ENCODE measurements at places on chromosomes 2 and 18. TPM values are rescaled to one million over a fixed set of nuclear protein-coding genes. Genes with fewer than 3 reads are reported as not detected.

- H3K4me3 ChIP-seq = no peak overlapping the region
- H3K27ac ChIP-seq = no peak overlapping the region
- no peaks in the 10 kb centered on the region for H3K36me3 ChIP-seq
- H3K4me1 ChIP-seq = no peaks in the 10 kb centered on the region
Measured at GRCh38 chr18:53534695-53535094, 689.8 kb downstream of the MBD2 start.

GRCh38 chr2:191478799-191479679, 198.9 kb upstream of the NABP1 start:
- no peaks in the 10 kb centered on the region for H3K4me1 ChIP-seq
- no peak overlapping the region for H3K27ac ChIP-seq
- no peaks in the 10 kb centered on the region for H3K36me3 ChIP-seq
- H3K4me3 ChIP-seq = no peak overlapping the region
- H3K27me3 ChIP-seq = no peaks in the 10 kb centered on the region
- no peak for DNase-seq

- no peaks in the 10 kb centered on the region for H3K27me3 ChIP-seq
- peaks cover 8% of the 10 kb centered on the region for H3K4me1 ChIP-seq
- no peaks in the 10 kb centered on the region for H3K36me3 ChIP-seq
- DNase-seq = no peak
Measured at GRCh38 chr2:190343536-190344275, at the start of gene INPP1. Gene INPP1, plus strand, starts transcription at chr2:190343589. Its CDS starts 16,514 bp downstream, at chr2:190360103.

GRCh38 chr2:14524803-14525080, 107.8 kb upstream of the LRATD1 start:
- no peak overlapping the region for H3K4me3 ChIP-seq
- H3K27me3 ChIP-seq = no peaks in the 10 kb centered on the region
- H3K4me1 ChIP-seq = no peaks in the 10 kb centered on the region

- H3K27ac ChIP-seq = no peak overlapping the region
- no peak overlapping the region for H3K4me3 ChIP-seq
- no peak for DNase-seq
- H3K27me3 ChIP-seq = no peaks in the 10 kb centered on the region
- H3K36me3 ChIP-seq = no peaks in the 10 kb centered on the region
Measured at GRCh38 chr2:221780281-221780688, 208.2 kb upstream of the EPHA4 start.

- no peaks in the 10 kb centered on the region for H3K4me1 ChIP-seq
- DNase-seq = no peak
- H3K27me3 ChIP-seq = no peaks in the 10 kb centered on the region
- no peaks in the 10 kb centered on the region for H3K36me3 ChIP-seq
- no peak overlapping the region for H3K4me3 ChIP-seq
Measured at GRCh38 chr2:109066501-109066900, 62.5 kb upstream of the SH3RF3 start.

DNA sequence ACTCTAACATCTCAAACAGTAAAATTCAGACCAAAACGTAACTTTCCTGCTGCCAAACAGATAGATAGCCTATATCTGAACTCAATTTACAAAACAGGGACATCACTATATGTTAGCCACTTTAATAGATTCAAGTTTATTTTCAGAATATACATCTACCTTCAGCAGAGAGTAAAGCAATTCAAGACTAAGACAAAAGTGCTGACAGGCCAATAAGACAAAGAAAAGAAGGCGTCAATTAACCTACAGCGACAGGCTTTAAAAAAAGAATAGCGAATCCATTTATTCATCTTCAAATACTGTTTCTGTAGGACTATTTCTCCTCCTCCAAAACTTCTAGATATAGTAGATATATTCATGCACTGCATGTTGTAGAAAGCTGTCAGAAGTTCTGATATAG, 333.0 kb downstream of the GRB14 start:
- H3K4me3 ChIP-seq = no peak overlapping the region
- H3K27me3 ChIP-seq = no peaks in the 10 kb centered on the region
- no peaks in the 10 kb centered on the region for H3K36me3 ChIP-seq
- H3K27ac ChIP-seq = no peak overlapping the region
- no peaks in the 10 kb centered on the region for H3K4me1 ChIP-seq

DNA sequence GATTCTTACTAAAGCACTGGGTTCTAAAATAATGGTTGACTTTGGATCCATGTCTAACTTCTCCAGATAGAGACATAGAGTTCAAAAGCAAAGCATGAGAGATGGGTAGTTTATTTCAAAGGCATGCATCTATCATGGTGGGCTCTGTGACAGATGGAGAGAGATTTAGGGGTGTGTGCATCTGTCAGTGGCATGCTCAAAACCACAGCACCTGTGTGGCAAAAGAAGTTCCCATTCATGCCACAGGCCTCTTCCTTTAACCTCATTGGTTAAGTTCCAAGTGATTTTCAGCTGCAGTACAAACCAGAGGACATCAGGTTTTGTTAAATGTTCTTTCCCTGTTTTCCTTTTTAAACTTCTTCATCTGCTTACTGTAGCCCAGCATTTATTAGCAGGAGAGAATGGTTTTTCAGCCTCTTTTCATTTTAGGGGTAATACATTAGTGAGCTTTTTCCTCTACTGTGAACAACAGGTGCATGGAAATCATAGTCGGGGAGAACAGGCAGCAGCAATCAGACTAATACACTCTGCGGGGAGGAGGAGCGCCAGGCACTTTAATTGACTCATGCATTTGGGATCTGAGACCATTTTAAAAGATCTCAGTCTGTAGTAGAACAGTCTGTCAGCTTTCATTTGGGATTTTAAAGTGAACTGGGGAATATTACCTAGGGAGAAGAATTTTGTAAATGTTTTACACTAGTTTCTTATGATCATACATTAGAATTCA, 52.4 kb upstream of the UPP2 start:
- no peak for DNase-seq
- H3K27me3 ChIP-seq = no peaks in the 10 kb centered on the region
- no peaks in the 10 kb centered on the region for H3K4me1 ChIP-seq
- H3K36me3 ChIP-seq = no peaks in the 10 kb centered on the region
- no peak overlapping the region for H3K4me3 ChIP-seq

LYG1 gene
- 0.21 TPM for total RNA-seq

DNA sequence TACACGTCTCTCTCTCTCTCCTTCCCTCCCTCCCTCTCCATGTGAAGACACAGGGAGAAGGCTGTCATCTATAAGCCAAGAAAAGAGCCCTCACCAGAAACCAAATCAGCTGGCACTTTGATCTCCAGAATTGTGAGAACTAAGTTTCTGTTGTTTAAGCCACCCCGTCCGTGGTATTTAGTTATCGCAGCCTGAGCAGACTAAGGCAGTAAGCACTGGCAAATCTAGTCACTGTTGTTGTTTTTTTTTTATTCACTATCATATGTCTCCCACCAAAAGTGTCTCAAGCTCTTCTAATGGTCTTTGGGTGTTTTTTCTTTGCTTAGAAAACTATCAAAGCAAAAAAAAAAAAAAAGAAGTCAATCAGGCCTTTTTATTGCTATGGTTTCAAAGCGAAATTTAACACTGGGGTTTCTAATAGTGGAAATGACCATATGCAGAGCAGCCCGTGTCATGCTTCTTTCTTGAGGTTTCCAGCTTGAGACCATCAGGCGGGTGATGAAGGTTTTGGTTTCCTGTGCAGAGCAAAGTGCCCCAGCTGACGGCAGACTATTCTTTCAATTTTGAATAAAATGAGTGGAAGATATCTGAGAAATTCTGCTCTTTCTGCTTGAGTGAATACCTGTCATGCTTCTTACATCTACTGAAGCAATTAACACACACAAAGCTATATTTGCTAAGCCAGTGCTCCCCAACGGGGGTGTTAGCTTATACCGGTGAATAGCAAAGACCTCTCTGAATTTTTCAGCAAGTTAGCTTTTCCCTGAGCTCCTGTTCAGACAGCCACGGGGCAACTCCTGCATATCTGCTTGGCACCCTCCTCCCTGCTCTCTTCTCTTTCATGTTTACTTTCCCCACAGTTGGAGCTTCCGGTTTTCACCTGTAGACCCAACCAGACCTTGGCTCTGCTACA, 394.1 kb upstream of the ATP5MC3 start:
- peak; percentile 62 for DNase-seq
- no peak overlapping the region for H3K4me3 ChIP-seq
- peaks cover 5% of the 10 kb centered on the region for H3K4me1 ChIP-seq
- no peaks in the 10 kb centered on the region for H3K36me3 ChIP-seq
- H3K27me3 ChIP-seq = no peaks in the 10 kb centered on the region

GRCh38 chr2:9634133-9634532, 3.3 kb upstream of the YWHAQ start:
- no peaks in the 10 kb centered on the region for H3K36me3 ChIP-seq
- no peak overlapping the region for H3K4me3 ChIP-seq

CFAP221 gene
- not detected for total RNA-seq

- H3K4me1 ChIP-seq = 0 out of 2 replicates have a peak, but pooled peaks cover 3% of the 10 kb centered on the region
- no peaks in the 10 kb centered on the region for H3K36me3 ChIP-seq
- H3K27ac ChIP-seq = no peak overlapping the region
- no peak for DNase-seq
- H3K4me3 ChIP-seq = no peak overlapping the region
Measured at GRCh38 chr2:69890881-69891280, 2.9 kb upstream of the SNRNP27 start.

GCG gene
- total RNA-seq = 0.29 TPM

GRCh38 chr2:138213084-138213483, 248.8 kb downstream of the HNMT start:
- H3K36me3 ChIP-seq = no peaks in the 10 kb centered on the region
- H3K4me3 ChIP-seq = no peak overlapping the region
- no peaks in the 10 kb centered on the region for H3K4me1 ChIP-seq
- no peaks in the 10 kb centered on the region for H3K27me3 ChIP-seq
- H3K27ac ChIP-seq = no peak overlapping the region
- DNase-seq = peak; percentile 3

DNA sequence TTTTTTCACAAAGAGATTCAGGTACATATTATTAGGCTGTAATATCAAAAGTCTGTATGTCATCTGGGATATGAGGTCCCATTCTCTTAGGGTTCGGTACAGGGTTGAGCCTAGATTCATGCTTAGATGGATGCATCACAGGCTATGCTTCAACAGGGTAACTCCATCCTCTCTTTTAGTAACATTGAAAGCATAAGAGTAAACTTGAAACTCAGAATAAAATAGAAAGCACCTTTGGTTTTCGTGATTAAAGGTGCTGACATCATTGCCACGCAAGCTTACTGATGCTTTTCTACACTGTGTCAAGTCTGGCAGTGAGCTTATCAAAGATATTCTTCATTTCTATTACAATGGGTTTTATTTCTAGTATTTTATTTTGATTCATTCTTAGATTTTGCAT, 419.1 kb upstream of the DSEL start:
- no peaks in the 10 kb centered on the region for H3K27me3 ChIP-seq
- H3K4me1 ChIP-seq = no peaks in the 10 kb centered on the region
- H3K4me3 ChIP-seq = no peak overlapping the region
- DNase-seq = no peak
- H3K36me3 ChIP-seq = no peaks in the 10 kb centered on the region
- H3K27ac ChIP-seq = no peak overlapping the region

GRCh38 chr18:10424585-10425307, 29.7 kb upstream of the APCDD1 start:
- no peaks in the 10 kb centered on the region for H3K27me3 ChIP-seq
- DNase-seq = no peak
- no peaks in the 10 kb centered on the region for H3K4me1 ChIP-seq
- no peaks in the 10 kb centered on the region for H3K36me3 ChIP-seq
- H3K4me3 ChIP-seq = no peak overlapping the region

DNA sequence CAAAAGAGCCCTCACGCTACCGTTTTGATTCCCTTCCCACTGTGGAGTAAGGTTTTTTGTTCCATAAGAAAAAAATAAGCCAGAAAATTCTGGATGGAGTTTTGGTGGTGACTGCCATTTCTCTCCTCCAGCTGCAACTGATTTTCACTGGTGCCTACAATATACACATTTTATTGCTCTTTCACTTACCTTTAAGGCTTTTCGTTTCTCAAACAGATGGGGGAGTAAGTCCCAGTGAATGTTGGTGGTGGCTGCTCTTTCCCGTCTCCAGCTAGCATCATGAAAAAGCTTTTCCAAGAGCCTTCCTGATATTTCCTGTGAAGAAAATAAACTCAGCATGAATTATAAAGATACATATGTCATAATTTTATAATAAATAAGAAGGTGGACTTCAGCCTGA, 932.5 kb upstream of the PIK3C3 start:
- peaks cover 3% of the 10 kb centered on the region for H3K4me1 ChIP-seq
- DNase-seq = no peak
- no peaks in the 10 kb centered on the region for H3K27me3 ChIP-seq
- H3K4me3 ChIP-seq = no peak overlapping the region
- no peaks in the 10 kb centered on the region for H3K36me3 ChIP-seq

DNA sequence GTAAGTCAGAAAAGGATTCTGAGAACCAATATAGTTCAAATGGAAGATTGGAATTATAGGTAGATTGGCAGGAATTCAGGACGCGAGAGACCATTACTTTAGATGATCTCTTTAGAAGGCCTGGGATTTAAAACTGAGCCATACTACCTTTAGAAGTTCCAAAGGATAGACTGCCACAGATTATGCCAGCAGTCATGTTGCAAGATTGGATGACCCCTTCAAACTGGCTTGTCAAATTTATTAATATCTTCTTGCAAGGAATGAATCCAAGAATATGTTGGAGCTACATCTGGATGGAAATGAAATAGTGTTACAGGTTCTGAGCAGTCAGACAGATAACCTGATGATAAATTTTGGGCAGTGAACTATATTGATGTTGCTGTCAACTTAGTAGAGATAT, 22.0 kb downstream of the BABAM2 start:
- no peak overlapping the region for H3K4me3 ChIP-seq
- no peak overlapping the region for H3K27ac ChIP-seq
- no peaks in the 10 kb centered on the region for H3K4me1 ChIP-seq

- H3K36me3 ChIP-seq = no peaks in the 10 kb centered on the region
- no peaks in the 10 kb centered on the region for H3K27me3 ChIP-seq
- no peak overlapping the region for H3K4me3 ChIP-seq
- DNase-seq = no peak
- no peaks in the 10 kb centered on the region for H3K4me1 ChIP-seq
Measured at GRCh38 chr2:239201531-239201876, 199.3 kb downstream of the HDAC4 start.

- H3K4me1 ChIP-seq = no peaks in the 10 kb centered on the region
- no peak overlapping the region for H3K27ac ChIP-seq
- no peaks in the 10 kb centered on the region for H3K36me3 ChIP-seq
- H3K27me3 ChIP-seq = no peaks in the 10 kb centered on the region
- no peak overlapping the region for H3K4me3 ChIP-seq
- DNase-seq = no peak
Measured at GRCh38 chr2:55761526-55761925, 67.9 kb upstream of the PNPT1 start.

MC4R gene
- not detected for total RNA-seq

CABYR gene
- total RNA-seq = 1.0 TPM

HOXD4 gene
- not detected for total RNA-seq
